A673 (cell line): ENCODE measurements at places on chromosomes 2 and 18. TPM values are rescaled to one million over a fixed set of nuclear protein-coding genes. Genes with fewer than 3 reads are reported as not detected.
A peak's percentile ranks its signal among the peaks of the same experiment; 100 is the strongest.

Gene PCARE
- not detected in 2 replicates for total RNA-seq

Gene DNAJC5G
- total RNA-seq, result 2.4 and 2.7 TPM in 2 replicates

Gene ST8SIA3
- total RNA-seq, result not detected in 2 replicates

Gene MREG
- 14.9 and 15.9 TPM in 2 replicates for total RNA-seq

Gene METTL4
- 20.1 and 26.4 TPM in 2 replicates for total RNA-seq

Gene SPDYA
- 1.0 and 1.2 TPM in 2 replicates for total RNA-seq

DNA sequence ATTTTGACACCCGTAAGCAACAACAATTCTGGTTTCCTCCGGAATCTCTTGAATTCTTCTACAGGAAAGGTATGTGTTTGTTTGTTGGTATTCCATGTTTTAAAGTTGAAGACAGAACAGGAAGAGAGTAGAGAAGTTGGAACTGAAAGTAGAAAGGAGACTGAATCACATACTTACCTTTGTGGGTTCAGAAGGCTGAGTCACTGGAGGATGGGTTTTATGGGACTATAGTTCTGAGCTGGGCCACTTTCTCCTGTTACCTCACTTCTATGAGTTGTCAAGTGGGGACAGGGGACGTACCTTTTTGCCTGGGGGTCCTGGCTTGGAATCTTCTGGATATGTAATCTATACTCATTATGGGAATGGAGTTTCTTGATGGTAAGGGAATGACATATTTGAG lies 40.9 kb downstream of the KDM3A start:
- H3K36me3 ChIP-seq, result peaks cover 95% of the 10 kb centered on the region
- DNase-seq, result no peak
- H3K4me1 ChIP-seq, result no peaks in the 10 kb centered on the region
- H3K27me3 ChIP-seq, result no peaks in the 10 kb centered on the region
- no peak overlapping the region for H3K27ac ChIP-seq

- no peaks in the 10 kb centered on the region for H3K36me3 ChIP-seq
- H3K27me3 ChIP-seq, result peaks cover 25% of the 10 kb centered on the region
- DNase-seq, result no peak
- H3K4me3 ChIP-seq, result no peak overlapping the region
- H3K27ac ChIP-seq, result no peak overlapping the region
Measured at GRCh38 chr2:44943693-44944101, 2.2 kb downstream of the SIX3 start.

- no peak overlapping the region for H3K27ac ChIP-seq
- no peak overlapping the region for H3K4me3 ChIP-seq
- no peaks in the 10 kb centered on the region for H3K4me1 ChIP-seq
- no peaks in the 10 kb centered on the region for H3K27me3 ChIP-seq
- no peaks in the 10 kb centered on the region for H3K36me3 ChIP-seq
Measured at GRCh38 chr2:105597806-105598803, 146.6 kb upstream of the NCK2 start.

DNA sequence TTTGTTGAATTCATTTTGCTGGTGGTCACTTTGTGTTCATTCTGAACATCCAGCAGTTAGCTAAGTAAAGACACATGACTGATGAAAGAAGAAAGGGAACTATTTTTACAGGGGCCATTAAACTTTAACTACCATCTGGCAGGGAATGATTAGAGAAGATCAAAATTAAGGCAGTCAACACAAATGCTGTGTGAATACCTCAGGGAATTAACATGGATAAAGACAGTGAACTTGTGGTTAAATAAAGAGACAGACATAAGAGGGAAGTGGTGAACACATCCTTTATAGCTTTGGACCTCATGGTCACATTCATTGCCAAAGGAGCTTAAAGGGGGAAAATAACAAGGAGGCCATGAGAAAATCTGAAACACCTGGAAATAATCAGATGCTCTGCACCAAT lies 52.6 kb upstream of the ATP5MC3 start:
- peaks cover 8% of the 10 kb centered on the region for H3K4me1 ChIP-seq
- H3K4me3 ChIP-seq, result no peak overlapping the region
- no peak overlapping the region for H3K27ac ChIP-seq

GRCh38 chr18:63140038-63140450 lies 179.5 kb downstream of the BCL2 start:
- no peak for DNase-seq
- no peaks in the 10 kb centered on the region for H3K27me3 ChIP-seq
- H3K4me1 ChIP-seq, result peaks cover 20% of the 10 kb centered on the region
- H3K27ac ChIP-seq, result no peak overlapping the region
- no peaks in the 10 kb centered on the region for H3K36me3 ChIP-seq
- no peak overlapping the region for H3K4me3 ChIP-seq

DNA sequence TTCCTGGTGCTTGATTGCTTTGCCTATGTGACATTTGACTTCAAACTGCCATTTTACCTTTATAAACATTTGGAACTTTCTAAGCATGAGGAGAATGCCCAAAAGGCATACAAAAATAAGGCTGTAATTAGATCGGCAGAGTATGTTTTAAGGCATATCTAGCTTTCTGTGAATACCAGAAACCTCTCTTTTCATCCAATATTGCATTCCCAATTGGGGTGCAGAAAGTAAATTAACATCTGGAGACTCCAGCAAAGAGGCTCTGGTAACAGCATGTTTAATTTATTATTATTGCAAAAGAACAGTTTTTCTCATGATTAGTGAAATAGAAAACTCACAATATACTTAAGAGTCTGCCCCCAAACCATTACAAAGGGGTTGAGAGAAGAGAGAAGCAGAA lies 32.1 kb downstream of the FRZB start:
- H3K27ac ChIP-seq, result no peak overlapping the region
- H3K27me3 ChIP-seq, result no peaks in the 10 kb centered on the region
- no peak overlapping the region for H3K4me3 ChIP-seq
- H3K4me1 ChIP-seq, result peaks cover 33% of the 10 kb centered on the region
- no peak for DNase-seq

- no peaks in the 10 kb centered on the region for H3K36me3 ChIP-seq
- H3K27me3 ChIP-seq, result no peaks in the 10 kb centered on the region
- H3K4me3 ChIP-seq, result no peak overlapping the region
Measured at GRCh38 chr18:10365021-10365500, 89.4 kb upstream of the APCDD1 start.

DNA sequence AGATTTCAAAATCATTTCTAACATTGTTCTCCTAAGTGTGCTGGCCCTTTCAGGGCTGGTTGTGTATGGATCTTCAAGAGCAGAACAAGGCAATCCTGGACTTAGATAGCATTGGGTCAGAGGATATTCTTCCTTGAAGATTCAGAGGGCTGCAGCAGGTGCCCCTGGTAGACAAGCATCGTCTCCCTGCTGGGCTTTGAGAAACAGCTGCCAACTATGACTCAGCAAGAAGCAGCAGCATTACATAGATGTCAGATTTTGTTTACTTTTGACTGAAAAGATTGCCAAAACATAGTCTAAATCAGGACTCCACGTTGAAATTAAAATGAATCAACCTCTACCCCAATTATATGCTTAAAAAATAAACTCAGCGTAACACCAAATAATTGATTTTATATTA lies 618.8 kb downstream of the SOCS6 start:
- peak overlapping the region; percentile 12 for H3K4me3 ChIP-seq
- H3K4me1 ChIP-seq, result peaks cover 20% of the 10 kb centered on the region
- H3K36me3 ChIP-seq, result no peaks in the 10 kb centered on the region
- no peaks in the 10 kb centered on the region for H3K27me3 ChIP-seq
- peak overlapping the region; percentile 65 for H3K27ac ChIP-seq
- peak; percentile 74 for DNase-seq

GRCh38 chr2:100733391-100734187 lies 86.3 kb upstream of the NPAS2 start:
- DNase-seq, result peak; percentile 76
- H3K27ac ChIP-seq, result no peak overlapping the region
- no peak overlapping the region for H3K4me3 ChIP-seq
- H3K4me1 ChIP-seq, result peaks cover 9% of the 10 kb centered on the region
- H3K36me3 ChIP-seq, result no peaks in the 10 kb centered on the region
- H3K27me3 ChIP-seq, result no peaks in the 10 kb centered on the region

GRCh38 chr2:230267556-230267955 lies 42.0 kb downstream of the SP140 start:
- no peak overlapping the region for H3K27ac ChIP-seq
- no peaks in the 10 kb centered on the region for H3K36me3 ChIP-seq
- DNase-seq, result no peak
- H3K27me3 ChIP-seq, result no peaks in the 10 kb centered on the region
- no peak overlapping the region for H3K4me3 ChIP-seq

- peak; percentile 93 for DNase-seq
- no peak overlapping the region for H3K4me3 ChIP-seq
- H3K36me3 ChIP-seq, result peaks cover 8% of the 10 kb centered on the region
- H3K4me1 ChIP-seq, result peaks cover 46% of the 10 kb centered on the region
- H3K27me3 ChIP-seq, result no peaks in the 10 kb centered on the region
- peak overlapping the region; percentile 86 for H3K27ac ChIP-seq
Measured at GRCh38 chr2:197079832-197080555, 153.5 kb upstream of the PGAP1 start.

DNA sequence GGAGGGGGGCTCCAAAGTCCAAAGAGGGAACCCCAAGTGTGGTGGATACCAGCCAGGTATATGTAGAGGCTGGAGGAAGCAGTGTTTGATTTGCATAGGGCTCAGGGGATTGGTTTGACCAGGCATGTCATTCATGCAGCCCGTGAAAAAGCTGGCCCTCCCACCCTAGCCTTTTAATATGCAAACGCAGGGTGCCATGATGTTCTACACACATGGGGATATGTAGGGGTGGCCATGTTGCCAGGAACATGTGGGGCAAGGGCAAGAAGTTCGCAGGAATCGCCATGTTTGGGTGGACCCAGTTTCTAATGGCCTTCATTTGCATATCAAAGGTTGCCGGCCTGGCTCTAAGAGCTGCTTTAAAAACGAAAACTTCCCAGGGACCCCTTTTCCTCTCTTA lies 33.6 kb downstream of the B3GNT7 start:
- H3K4me3 ChIP-seq, result no peak overlapping the region
- DNase-seq, result no peak
- no peaks in the 10 kb centered on the region for H3K36me3 ChIP-seq
- no peaks in the 10 kb centered on the region for H3K4me1 ChIP-seq
- no peak overlapping the region for H3K27ac ChIP-seq
- no peaks in the 10 kb centered on the region for H3K27me3 ChIP-seq

GRCh38 chr2:234676783-234677450 lies 180.0 kb upstream of the ARL4C start:
- H3K27ac ChIP-seq, result no peak overlapping the region
- DNase-seq, result no peak
- H3K36me3 ChIP-seq, result no peaks in the 10 kb centered on the region
- no peak overlapping the region for H3K4me3 ChIP-seq
- H3K27me3 ChIP-seq, result no peaks in the 10 kb centered on the region

DNA sequence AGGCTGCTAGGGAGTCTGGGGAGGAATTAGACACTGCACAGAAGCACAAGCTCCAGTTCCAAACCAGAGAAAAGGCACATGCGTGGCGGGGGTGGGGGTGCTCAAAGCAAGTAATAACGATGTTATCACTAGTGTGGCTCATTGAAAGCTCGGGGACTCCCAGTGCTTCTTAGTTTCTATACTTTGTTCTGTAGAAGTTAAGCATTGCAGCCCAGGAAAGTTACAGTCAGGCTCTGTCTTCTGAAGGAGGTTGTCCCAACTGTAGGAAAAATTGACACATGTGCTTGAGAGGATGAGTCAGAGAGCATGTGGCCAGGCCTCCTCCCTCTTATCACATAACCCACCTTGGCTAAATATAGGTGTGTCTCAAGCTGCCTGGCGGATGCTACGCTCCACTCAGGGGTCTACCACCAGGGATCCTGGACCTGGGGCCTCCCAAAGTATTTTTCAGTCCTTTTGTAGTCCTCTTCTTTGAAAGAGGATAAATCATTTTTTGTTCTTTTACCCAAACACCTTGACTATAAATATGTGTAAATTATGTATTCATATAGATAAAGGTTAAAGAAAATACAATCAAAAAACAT lies 3.8 kb downstream of the GALNT5 start:
- DNase-seq, result no peak
- H3K36me3 ChIP-seq, result no peaks in the 10 kb centered on the region
- no peak overlapping the region for H3K27ac ChIP-seq
- no peaks in the 10 kb centered on the region for H3K27me3 ChIP-seq

DNA sequence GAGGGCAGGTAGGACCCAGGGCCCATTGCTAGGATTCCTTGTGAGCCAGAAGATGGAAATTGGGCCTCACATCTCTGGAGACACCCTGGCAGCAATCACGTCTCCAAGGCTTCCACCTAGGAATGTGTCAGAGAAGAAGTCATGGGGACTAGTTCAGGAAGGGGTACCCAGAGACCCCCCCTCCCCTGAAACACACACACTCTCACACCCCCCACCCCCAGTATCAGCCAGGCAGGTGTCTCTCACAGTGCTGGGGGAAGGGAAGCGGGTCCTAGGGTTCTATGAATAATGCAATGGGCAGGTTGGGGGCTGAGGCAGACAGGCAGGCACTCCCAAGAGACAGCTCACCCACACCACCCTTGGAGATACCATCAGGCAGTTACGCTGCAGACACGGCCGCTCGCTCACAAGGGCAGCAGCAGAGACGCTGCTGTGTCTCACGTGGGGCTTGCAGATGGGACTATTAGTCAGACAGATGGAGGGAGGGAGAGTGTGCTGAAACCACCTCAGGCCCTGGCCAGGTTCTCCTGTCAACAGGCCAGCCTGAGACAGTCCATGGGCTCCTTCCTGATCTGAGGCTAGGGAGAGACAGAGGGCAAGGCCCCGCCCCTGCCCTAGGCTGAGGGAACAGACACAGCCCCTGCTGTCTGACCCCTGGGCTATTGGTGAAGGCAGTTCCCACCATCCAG lies 134.6 kb downstream of the CYP26B1 start:
- no peak overlapping the region for H3K4me3 ChIP-seq
- H3K27me3 ChIP-seq, result no peaks in the 10 kb centered on the region
- DNase-seq, result no peak
- no peaks in the 10 kb centered on the region for H3K4me1 ChIP-seq

GRCh38 chr2:40955635-40956034 lies 503.7 kb upstream of the SLC8A1 start:
- no peak overlapping the region for H3K27ac ChIP-seq
- no peaks in the 10 kb centered on the region for H3K4me1 ChIP-seq
- H3K4me3 ChIP-seq, result no peak overlapping the region

DNA sequence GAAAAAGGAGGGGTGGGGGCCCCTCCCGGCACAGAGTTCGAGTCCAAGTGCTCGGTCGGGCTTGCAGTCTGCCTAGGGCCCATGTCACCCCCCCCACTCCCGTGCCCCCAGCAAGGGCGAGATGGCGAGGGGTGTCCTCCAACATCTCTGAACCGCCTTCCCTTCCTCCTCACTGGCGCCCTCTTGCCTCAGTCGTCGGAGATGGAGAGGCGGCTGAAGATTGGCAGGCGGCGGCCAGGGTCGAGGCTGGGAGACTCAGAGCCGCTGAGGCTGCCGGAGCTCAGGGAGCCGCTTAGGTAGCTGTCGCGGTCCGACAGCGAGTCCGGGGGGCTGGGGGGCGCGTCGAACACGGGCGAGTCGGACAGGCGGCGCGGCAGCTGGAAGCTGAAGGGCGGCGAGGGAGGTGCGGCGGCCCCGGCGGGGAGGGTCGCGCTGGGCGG lies 2.3 kb downstream of the ZFP36L2 start:
- peak; percentile 78 for DNase-seq
- peaks cover 19% of the 10 kb centered on the region for H3K36me3 ChIP-seq
- no peaks in the 10 kb centered on the region for H3K27me3 ChIP-seq
- H3K4me1 ChIP-seq, result peaks cover 60% of the 10 kb centered on the region
- peak overlapping the region; percentile 21 for H3K27ac ChIP-seq
